LHCN-M2 (cell line): ENCODE measurements at places on chromosomes 2 and 18.

- peak; percentile 78 for DNase-seq
Measured at GRCh38 chr2:30584116-30584515, 137.1 kb downstream of the LCLAT1 start.

- no peak for DNase-seq
Measured at GRCh38 chr2:75153221-75153620, 46.1 kb downstream of the TACR1 start.

DNA sequence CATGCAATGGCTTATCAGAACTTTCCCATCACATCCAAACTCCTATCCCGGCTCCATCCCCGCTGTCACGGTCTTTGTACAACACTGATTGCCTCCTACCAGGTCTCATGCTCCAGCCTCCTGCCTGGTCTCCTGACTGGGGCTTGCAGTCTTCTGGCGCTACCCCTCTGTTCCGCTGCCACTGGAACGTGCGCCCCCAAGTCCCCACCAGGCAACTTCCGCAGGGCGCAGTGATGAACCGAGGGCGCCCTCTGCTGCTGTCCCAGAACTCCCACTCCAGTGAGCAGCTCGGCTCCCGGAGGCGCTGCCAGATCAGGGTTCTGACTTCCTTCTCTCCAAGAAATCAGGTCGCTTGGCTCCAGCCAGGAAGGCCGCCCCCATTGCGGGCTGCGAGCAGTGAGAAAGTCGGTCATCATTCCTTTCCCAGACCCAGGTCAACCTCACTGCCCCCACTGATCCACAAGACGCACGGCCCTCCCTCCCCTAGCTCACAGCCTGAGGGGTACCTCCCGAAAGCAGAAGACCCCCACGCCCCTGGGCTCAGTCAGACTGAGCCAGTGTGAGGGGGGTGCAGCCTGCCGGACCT lies 43.9 kb upstream of the RAB11FIP5 start:
- peak; percentile 35 for DNase-seq

DNA sequence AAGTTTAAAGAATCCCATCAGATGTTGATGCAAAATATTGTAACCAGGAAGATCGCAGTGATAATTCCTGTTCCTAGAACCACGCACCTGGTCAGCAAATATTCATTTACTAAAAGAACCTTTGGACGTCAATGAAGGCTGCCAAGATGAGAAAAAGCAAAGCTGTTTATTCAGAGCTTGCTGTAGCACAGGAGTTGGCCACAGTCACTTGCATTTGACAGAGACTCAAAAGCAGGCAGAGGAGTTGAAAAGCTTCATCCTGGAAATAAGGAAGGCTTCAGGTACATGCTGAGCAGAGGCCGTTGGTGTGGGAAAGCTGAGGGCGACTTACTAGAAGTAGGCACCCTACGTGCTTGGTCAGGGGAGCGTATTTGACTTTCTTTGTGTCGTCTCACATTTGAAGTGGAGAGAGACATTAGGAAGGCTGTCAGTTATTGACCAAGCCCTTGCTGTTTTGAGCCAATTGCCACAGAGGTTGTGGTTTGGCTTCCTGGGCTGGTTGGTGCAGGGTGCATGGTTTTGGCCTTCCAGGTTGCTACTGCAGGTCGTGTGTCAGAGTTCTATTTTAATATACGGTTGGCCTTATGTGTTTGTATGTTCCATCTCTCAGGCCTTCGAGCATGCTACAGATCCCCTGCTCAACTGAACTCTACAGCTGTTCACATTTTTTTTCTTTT lies 289.6 kb downstream of the METTL4 start:
- no peak for DNase-seq

DNA sequence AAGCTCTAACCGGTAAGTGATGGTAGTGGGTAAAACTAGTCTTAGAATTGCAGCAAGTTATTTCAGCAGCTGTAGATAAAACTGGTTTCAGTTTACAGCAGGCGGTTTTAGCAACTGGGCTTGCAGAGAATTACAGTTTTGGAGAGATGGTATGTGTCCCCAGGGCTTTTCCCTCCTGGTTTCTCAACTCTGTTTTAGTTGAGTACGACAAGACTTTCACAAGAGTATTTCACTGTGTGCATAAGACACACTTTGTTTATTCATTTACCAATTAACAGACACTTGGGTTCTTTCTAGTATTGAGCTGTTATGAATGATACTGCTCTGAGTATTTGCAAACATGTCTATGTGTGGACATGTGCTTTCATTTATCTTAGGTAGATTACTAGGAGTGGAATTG lies 65.6 kb upstream of the RFX8 start:
- DNase-seq = peak; percentile 83
